NCI-H1417 (cell line): ENCODE measurements at places on chromosomes 11 and 22.

GRCh38 chr22:50143096-50143495, 27.4 kb upstream of the PANX2 start:
- no peak for DNase-seq

DNA sequence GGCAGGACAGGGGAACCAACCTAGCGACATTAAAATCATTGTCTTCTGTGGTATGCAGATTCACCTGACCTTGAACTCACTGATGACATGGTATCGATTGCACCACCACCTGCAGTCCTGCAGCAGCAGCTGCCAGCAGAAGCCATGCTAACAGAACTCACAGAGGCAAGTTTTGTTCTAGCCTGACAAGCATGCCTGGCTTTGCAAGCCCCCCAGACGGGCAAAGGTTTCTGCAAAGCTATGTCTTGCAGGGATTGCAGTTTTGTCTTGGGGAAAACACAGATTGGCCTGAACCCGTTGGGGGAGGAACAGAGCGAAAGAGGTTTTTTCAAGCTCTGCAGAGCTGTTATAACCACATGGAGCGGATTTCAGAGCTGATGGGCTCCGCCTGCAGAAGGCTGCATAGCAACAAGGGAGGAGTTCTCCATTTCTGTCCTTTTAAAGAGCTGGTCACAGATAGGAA, 221.0 kb downstream of the HIPK3 start:
- peak; percentile 65 for DNase-seq

DNA sequence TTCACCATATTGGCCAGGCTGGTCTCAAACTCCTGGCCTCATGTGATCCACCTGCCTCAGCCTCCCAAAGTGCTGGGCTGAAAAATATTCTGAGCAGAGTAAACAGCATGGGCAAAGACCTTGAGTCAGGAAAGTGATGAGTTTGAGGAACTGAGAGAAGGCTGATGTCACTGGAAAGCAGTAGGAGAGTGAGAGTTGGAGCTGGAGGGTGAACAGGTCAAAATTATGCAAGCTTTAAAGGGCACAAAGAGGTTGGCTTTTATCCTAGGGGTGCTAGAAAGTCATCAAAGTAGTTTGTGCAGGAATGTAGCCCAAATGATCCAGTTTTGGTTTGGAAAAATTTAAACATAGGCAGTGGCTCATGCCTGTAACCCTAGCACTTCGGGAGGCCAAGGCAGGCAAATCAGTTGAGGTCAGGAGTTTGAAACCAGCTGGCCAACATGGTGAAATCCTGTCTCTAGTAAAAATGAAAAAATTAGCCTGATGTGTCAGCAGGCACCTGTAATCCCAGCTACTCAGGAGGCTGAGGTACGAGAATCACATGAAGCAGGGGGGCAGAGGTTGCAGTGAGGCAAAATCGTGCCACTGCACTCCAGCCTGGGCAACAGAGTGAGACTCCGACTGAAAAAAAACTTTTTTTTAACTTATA, 44.7 kb upstream of the CXCR5 start:
- DNase-seq = no peak

- DNase-seq = no peak
These were observed 34.4 kb downstream of the PRCP start for GRCh38 chr11:82865841-82866240.

DNA sequence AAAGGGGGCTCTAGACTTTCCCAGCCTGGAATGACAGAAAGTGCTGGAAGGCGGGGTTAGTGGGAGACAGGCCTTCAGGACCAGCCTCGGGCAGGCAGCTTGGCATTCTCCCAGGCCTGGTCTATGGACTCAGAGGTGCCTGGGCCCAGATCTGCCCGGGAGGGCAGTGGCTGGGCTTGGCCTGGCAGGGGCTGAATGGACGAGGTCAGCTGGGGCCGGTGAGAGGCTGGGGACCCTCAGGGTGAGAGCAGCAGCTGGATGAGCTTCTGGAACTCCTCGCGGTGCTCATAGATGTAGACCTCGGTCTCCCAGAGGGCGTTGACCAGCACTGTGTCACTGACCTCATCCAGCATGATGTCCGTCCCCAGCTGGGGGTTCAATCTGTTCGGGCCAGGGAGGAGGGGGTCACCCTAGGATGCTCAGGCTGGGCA, 1.5 kb upstream of the BAIAP2L2 start:
- no peak for DNase-seq

GRCh38 chr11:24615451-24616160, 118.8 kb downstream of the LUZP2 start:
- no peak for DNase-seq

DNA sequence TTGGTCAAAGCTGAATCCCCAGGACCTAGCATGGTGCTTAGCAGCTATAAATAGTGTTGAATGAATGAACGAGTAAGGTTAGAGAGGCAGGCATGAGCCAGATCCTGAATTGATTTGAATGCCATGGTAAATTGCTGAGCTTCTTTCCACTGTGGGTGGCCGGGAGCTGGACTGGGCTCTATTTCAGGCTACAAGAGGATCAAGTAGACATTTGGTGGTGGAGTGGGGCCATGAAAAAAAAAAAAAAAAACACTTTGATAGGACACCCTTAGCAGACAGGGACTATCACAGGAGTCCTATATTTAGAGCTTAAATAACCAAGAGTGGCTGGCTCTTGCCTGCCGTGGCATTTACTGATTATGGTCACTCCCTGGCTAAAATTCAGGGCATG, 77.6 kb downstream of the MIAT start:
- no peak for DNase-seq

GRCh38 chr11:69131644-69132300, 24.0 kb upstream of the SMIM38 start:
- DNase-seq = peak; percentile 43

DNA sequence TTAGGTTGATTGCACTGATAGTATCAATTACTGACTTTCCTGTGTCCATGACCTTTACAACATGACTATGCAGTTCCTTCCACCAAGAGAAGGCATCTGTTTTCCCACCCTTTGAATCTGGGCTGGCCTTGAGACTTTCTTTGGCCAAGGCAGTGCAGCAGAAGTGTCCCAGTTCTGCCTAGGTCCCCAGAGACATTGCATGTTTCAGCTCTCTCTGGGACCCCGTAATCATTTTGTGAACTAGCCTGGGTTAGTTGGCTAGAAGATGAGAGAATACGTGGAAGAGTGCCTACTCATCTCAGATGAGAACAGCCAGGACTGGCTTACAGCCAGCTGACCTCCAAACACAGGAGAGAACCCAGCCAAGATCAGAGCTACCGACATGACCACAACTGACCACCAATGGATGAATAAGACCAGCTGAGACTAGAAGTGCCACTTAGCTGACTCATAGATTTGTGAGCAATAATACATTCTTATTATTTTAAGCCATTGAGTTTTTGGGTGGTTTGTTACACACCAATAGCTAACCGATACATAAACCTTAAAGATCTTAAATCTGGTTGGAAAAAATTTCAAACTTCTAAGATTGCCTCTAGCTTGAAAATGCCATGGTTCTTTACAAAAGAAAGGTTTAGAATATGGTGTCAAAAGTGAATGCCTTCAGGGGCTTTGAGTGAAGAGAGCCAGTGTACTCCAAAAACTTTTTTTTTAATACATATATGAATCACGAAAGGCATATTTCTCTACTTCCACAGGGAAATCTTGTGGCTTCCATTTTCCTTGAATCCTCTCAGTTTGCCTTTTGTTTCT, 145.2 kb downstream of the FBXO7 start:
- DNase-seq = no peak

GRCh38 chr11:113261709-113262475, 52.5 kb upstream of the TTC12 start:
- DNase-seq = no peak

DNA sequence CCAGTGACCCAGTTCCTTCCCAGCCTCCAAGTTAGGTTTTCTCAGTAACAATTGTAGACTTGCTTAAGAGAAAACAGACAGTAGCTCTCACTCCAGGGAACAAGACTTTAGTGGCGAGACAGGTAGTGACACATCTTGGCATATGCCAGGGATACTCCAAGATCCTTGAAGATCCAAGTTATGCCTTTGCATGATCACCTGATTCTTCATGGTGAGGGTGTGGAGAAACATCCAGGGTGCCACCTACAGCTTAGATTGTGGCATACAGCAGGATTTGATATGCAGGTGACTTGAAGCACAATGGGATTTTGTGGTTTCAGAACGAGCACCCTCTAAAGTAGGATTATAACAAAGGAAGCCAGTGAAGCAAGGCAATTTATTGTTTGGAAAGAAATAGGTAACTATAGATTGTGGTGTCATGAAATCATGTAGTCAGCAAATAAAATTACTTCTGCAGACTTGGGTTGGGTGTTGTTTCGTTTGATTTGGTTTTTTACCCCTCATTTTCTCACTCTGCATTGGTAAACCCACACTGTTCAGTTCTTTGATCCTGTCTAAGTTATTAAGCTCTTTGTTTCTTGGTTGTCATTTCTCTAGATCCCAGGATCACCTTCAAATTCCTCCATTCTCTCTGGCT, 9.2 kb downstream of the POU2AF3 start:
- peak; percentile 41 for DNase-seq

DNA sequence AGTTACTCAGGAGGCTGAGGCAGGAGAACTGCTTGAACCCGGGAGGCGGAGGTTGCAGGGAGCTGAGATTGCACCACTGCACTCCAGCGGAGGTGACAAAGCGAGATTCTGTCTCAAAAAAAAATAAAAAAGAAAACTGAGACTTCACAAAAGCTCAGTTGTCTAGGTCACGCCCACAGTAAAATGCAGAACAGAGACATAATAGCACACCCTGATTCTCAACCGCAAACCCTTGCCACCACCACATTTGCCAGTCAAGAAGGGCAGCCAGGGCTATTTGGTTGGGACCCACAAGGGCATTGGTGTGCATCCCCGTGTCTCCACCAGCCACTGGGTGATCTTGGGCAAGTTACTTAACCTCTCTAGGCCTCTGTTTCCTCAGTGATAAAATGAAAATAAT, 25.4 kb downstream of the CREB3L1 start:
- no peak for DNase-seq

DNA sequence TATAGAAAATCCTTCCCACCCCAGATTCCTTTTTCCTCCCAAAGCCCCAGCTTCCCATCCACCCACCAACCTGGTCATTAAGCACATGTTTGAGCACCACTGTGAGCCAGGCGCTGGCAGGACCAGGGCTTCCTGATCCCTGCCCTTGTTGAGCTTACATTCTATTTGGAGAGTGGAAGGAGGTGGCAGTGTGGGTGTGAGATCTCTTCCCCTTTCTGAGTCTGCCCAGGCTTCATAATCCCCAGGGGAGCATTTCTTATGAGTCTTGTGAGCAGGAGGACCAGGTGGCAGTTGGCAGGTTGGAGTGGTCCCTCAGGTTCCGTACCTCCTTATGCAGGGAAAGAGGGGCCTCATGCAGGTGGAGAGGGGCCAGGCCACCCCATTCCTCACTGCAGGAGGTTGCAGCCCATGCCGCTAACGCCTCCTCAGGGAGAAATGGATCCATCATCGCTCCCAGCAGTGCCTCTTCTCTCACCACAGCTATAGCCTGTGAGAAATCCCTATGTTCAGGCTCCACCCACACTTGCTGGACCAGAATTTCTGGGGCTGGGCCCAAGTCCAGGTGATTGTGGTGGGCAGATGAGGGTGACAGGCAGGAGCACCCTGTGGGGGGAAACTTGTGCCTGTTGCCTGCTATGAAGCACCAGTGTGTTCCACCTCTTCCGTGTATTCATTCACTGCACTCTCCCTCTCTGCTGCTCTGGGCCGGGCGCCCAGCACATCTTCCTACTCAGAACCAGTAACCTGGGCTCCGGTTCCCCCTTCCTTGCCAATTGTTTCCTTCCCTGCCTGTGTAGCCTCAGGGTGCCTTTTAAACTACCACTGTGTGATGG, 23.5 kb downstream of the UBE2L3 start:
- no peak for DNase-seq
